ENCODE measurements at places on chromosomes 1 and 21.

DNA sequence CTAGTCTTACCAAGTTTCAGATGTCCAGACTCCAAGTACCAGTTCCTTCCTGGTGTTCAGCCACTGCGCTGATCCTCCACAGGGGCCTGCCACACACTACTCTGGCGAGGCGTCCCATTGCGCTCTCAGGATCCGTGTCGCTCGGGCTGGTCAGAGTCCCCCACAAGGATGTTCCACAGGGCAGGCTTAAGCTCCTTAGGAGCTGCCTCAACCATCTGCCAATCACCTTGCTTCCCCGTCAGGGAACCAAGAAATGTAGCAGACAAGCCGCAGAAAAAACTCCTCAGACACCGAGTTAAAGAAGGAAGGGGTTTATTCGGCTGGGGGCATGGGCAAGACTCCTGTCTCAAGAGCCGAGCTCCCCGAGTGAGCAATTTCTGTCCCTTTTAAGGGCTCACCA is 9.8 kb downstream of the OR2W3 start:
- DNase-seq, result no peak

GRCh38 chr1:205767248-205767647 is 8.0 kb downstream of the RAB29 start:
- no peak for DNase-seq

GRCh38 chr1:165871311-165872067 is 44.1 kb downstream of the UCK2 start:
- peak; percentile 63 for DNase-seq

DNA sequence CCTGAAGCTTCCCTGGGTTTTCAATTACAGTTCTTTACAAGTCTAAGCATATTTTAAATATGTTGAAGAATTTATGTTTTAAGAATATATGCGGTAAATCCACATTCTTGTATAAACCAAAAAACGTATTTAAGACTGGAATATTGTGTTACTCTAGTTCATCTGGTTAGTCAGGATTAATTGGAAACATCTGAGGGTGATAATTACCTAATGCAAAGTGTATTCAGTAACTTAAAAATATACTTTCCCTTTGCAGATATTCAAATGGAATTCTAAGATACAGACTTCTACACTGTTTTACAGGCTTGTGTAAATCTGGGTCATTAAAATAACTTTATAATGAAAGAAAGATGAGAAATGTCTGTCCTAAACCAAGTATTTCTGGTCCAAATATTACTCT is 302.0 kb downstream of the VAV3 start:
- DNase-seq, result no peak

- no peak for DNase-seq
Observed at GRCh38 chr1:218164930-218165700, 120.0 kb upstream of the RRP15 start.

DNA sequence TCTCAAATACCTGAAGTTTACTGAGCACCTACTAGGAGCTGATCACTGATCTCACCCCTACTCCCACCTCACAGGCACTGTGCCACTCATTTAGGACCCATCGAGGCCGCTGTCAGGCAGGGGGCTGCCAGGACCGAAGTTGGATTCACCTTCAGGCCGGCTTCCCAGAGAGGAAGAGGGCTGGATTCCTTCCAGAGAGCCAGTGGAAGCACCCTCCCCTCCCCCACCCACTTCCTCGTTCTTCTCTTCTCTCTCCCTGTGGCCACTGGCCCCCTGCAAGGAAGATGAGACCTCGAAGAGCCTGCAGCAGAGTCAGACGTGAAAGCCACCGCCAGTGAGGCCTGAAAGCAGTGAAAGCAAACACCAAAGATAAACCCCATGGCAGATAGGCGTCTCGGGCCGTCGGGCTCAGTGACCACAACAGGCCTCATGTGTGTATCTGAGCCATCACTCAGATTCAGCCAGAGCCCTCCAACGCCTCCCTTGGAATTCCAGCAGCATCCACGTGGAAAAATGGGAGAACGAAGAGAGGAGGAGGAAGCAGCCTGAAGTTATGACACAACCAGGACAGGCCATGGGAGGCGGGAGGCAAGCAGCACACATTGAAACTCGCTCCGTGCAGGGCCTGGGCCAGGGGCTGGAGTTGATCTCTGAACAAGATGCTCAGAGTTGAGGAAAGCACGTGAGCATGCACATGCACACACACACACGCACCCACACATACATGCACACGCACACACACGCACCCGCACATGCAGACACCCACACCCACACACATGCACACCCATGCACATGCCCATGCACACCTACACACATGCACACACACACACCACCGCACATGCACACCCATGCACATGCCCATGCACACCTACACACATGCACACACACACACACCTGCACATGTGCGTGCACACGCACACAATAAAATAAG is 6.2 kb upstream of the AGTRAP start:
- no peak for DNase-seq
